ENCODE measurements at places on chromosomes 13 and 19.

- DNase-seq = no peak
Observed at GRCh38 chr19:16003391-16003790, 54.6 kb downstream of the OR10H4 start.

GRCh38 chr13:45267215-45267614 is 66.4 kb upstream of the KCTD4 start:
- DNase-seq = no peak

GRCh38 chr19:1873524-1874473 is 10.4 kb upstream of the KLF16 start:
- DNase-seq = no peak

DNA sequence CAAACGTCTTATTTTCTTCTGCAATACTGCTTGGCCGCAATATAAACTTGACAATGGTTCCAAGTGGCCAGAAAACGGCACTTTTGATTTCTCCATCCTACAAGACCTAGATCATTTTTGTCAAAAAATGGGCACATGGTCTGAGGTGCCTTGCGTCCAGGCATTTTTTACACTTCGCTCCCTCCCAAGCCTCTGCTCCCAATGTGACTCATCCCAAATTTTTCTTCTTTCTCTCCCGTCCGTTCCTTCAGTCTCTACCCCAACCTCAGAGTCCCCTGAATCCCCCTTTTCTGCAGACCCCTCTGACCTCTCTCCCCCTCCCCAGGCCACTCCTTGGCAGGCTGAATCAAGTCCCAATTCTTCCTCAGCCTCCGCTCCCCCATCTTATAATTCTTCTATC is 14.3 kb upstream of the OR10H1 start:
- no peak for DNase-seq

GRCh38 chr13:50080911-50081678 is 65.9 kb downstream of the KCNRG start:
- peak; percentile 10 for DNase-seq

GRCh38 chr19:7304200-7304599 is 10.0 kb upstream of the INSR start:
- no peak for DNase-seq

GRCh38 chr13:91739751-91740150 is 341.3 kb downstream of the GPC5 start:
- DNase-seq = no peak

DNA sequence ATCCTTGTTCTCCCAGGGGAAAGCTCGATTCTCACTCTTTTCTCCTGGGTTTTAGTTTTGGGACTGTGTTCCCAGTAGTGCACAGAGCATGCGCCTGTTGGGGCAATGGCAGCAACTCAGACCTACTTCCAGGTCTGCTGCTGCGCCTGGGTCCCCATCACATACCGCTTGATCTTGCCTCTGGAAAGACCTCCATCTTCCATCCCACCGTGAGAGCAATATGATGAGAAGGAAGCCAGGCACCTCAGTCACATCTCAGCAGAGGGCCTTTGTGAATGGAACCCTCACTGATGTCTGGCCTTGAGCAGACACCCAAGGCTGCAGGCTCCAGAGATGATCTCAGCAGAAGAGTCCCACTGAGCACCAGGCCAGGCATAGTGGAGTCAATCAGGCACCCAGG is 176.8 kb upstream of the ZNF507 start:
- DNase-seq = no peak

DNA sequence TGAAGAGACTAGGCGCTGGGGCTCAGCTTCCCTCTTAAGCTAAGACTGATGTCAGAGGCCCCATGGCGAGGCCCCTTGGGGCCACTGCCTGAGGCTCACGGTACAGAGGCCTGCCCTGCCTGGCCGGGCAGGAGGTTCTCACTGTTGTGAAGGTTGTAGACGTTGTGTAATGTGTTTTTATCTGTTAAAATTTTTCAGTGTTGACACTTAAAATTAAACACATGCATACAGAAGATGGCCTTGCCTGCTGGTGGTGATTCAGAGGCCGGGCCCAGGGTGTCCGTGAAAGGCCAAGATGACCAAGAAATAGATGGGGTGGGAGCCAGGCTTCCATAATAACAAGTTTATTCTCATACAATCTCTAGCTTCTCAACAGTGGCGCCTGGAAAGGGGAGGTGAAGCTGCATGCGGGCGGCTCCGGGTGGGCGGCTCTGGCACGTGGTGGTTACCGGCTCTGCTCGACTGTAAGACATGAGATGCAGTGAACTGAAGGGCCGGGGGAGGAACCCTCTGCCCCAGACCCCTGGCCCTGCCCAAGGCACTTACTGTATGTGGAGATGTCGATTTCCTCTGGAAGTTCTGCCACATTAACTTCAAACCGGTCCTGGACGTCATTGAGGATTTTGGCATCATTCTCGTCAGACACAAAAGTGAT is 10.5 kb downstream of the DDX39A start:
- no peak for DNase-seq

GRCh38 chr19:1990230-1991017 is 25.1 kb downstream of the BTBD2 start:
- DNase-seq = no peak

Data from cerebellum (tissue), 4 donors.